ENCODE measurements at places on chromosomes 7 and 10.

DNA sequence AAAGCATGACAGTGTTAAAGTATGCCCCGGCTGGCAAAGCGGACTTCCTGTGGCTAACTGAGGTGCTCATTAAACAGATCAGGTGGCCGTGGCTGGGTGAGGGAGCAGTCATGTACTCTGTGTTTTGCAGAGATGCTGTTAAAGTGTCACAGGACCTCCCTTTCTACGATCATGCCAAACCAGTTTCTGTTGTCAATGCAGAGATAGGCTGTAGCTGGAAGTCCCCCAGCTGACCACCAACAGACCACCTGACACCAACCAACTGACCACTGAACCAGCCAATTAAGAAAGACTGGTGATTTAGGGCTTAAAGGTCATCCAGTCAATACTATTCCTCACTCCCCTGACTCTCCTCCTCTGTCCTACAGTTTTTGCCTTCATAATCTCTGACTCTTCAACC, 431.1 kb upstream of the LRGUK start:
- no peak for DNase-seq

- DNase-seq = no peak
Measured at GRCh38 chr7:150739033-150739432, 1.8 kb downstream of the GIMAP5 start.

GRCh38 chr7:123433665-123434064, 100.7 kb downstream of the IQUB start:
- no peak for DNase-seq

- no peak for DNase-seq
Measured at GRCh38 chr7:78169992-78170391, 371.4 kb downstream of the PHTF2 start.

GRCh38 chr10:13528875-13529713, at the start of gene BEND7:
Gene BEND7 (minus strand): TSS chr10:13529014. CDS start chr10:13528533, 481 bp downstream.
- no peak for DNase-seq

- DNase-seq = no peak
Measured at GRCh38 chr10:100728928-100729861, 16.2 kb upstream of the PAX2 start.

DNA sequence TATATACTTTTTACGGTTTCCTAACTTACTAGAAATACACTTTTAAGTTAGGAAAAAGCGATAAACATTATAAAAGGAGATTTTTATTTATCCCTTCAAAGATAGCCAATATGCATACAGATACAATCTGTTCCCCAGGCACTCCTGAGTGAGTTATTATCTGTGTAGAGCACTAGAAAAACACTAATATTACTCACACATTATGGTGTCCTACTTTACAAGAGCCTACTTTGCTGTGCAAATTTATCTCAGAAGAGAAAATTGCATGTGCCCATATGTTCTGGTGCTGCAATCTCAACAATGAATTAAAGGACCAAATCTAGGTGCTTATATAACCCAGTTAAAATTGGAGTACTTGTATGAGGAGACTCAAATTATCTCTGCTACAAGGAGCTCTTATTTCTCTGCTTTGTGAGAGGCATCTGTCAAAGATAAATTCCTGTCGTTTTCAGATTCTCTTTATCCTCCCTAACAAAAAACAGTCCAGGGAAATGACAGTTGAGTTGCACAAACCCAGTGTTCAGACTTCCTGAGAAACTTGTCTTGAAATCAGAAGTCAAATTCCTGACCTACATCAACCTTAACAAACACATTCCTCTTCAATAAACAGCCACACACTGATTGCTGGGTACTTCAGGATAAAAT, 28.9 kb downstream of the CPA1 start:
- no peak for DNase-seq

GRCh38 chr10:3102720-3103427, 35.5 kb downstream of the PFKP start:
- no peak for DNase-seq

- DNase-seq = no peak
Measured at GRCh38 chr7:44224974-44225565, 24.3 kb downstream of the YKT6 start.

- no peak for DNase-seq
Measured at GRCh38 chr7:37945336-37945735, 24.9 kb downstream of the EPDR1 start.

DNA sequence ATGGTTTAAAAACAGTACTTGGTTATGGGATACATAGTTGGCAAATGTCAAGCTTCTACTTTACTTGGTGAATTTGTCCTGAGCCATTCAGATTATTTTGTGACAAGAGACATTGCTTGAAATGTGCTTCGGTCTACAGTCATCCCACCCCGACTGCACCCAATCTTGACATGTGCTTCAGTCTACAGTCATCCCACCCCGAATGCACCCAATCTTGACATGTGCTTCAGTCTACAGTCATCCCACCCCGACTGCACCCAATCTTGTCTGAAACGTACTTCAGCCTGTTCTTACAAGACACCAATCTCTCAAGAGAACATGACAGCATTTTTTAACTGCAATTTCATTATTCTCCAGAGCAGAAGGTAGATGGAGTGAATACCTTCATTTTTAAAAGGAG, 47.8 kb downstream of the PRKCQ start:
- no peak for DNase-seq

GRCh38 chr7:143284591-143285469, at the start of gene TMEM139:
Gene TMEM139 (plus strand): TSS chr7:143284958. CDS start chr7:143285958, 1,000 bp downstream.
- DNase-seq = no peak

DNA sequence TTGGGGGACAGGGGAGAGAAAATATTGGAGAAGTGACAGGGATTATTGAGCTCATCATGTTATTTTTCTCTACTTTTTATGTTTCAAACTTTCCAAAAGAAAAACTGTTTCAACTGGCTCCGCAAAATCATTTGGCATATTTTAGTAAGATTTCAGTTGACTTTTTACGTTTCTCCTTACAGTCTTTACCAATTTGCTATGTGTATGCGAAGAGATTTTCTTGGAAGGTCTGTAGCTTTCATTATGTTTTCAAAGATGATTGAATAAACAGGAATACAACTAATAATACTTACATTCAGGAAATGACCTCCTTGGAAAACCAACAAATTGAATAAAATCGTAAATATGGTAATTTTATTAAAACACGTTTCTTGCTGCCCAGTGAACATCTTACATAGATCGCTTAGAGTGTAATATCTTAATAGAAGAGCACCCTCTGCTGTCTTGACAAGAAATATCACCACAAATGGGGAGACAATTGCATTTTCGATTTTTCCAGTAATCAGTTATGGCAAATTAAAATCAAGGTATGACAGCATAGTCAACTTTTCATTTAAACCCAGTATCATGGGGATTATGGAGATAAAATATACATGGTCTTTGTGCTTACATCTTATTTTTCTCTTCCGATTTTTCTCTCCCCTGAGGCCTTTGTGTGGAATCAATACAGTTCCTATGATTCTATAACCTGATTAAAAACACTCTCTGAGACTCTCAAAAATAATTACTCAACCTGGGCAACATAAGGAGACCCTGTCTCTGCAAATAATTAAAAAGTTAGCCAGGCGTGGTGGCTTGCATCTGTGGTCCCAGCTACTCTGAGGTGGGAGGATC, 43.1 kb downstream of the MBL2 start:
- DNase-seq = no peak

- DNase-seq = peak; percentile 67
Measured at GRCh38 chr7:143299840-143300239, 11.7 kb downstream of the CASP2 start.

- DNase-seq = no peak
Measured at GRCh38 chr7:158446281-158446680, 141.3 kb downstream of the PTPRN2 start.

DNA sequence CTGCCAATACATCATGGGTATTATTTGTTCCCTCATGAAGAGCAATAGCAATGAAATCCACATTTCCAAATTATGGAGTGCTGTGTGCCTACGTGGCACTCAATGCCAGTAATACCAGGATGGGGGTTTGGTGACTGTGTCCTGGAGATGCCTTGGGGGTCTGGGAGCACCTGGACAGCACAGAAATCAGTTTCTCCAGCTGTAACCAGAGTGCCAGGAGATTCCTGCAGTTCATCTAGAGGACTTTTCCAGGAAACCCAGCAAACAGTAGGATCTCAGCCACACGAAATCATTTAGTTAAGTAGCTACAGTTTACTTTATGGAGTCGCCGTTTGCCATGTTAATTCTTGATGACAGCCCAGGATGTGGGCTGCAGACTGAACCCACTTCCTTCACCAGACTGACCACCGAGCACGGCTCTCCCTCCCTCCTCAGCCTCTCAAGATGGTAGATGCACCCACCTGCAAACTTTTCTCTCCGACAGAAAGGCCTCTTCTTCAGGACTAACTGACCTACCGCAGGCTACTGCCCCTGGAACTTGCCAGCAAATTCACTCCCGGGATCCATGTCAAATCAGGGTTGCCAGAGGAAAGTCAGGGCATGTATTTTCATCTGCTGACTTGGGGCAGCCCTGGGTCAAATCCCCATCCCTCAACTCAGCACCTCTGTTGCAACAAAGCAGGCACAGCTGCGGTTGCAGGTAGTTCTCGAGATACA, 30.3 kb downstream of the MKI67 start:
- no peak for DNase-seq

DNA sequence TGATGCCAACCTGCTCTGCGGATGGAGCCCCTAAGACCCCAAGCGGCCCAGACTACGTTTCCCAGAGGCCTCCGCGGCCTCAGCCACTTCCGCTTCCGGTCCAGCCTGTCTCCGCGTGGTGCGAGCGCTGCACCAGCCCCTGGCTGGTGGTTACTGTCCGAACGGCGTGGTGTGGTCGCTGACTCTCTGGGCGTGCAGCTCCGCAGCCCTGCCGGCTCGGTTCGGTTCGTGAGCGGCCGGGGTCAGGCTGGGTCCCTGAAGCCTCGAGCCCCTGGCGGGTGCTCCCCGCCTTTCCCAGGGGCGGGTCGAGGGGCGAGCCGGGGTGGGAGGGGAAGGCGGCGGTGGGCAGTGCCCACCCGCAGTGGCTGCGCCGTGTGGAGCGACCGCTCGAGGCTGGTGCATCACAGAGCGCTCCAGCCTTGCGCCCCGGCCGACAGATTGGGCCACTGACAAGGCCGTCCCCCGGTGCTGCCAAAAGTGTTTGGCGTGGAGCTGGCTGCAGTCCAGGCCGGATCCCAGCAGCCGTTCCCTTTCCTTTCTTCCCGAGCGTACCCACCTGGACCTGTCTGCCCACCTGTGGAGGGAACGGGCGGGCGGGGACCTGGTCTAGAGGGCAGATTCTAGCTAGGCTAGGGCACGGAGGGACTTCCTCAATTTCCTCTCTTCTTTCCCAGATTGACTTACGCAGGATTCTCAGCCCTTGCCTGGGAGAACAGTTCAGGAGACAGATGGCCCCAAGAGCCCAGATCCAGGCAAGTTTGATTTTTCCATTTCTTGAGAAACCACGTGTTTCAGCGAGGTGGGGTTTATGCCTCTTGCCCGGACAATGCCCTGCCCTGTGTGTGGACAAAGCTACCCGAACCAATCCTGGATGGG, at the start of gene ZNF485:
Gene ZNF485, plus strand, starts transcription at position 116 of the 876 bp plus-strand sequence. Its CDS starts 613 bp downstream, at position 729.
- DNase-seq = peak; percentile 58

DNA sequence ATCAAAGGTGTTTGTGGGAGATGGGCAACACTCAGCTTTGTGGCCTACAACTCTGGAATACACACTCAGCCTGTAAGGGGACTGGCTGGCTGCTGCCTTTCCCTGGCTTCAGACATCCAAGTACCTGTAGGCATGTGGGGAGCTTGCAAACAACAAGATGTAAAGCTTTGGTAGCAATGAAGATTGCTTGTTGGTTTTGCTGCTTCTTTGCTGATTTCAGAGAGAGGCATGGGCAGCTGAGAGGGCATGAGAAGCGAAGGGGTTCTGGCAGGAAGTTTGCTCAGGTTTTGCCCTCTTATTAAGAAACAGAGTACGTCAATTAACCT, 434.8 kb downstream of the LRMDA start:
- no peak for DNase-seq

GRCh38 chr7:81534996-81535395, 234.9 kb downstream of the HGF start:
- DNase-seq = no peak

GRCh38 chr7:85454904-85455303, 268.0 kb upstream of the SEMA3D start:
- DNase-seq = no peak

GRCh38 chr10:69897999-69898398, 96.3 kb downstream of the COL13A1 start:
- no peak for DNase-seq

- no peak for DNase-seq
Measured at GRCh38 chr7:80187279-80187678, 52.6 kb downstream of the GNAI1 start.

- DNase-seq = no peak
Measured at GRCh38 chr10:129385600-129385999, 81.4 kb upstream of the MGMT start.

GRCh38 chr10:88130912-88131311, 267.5 kb downstream of the PTEN start:
- no peak for DNase-seq

DNA sequence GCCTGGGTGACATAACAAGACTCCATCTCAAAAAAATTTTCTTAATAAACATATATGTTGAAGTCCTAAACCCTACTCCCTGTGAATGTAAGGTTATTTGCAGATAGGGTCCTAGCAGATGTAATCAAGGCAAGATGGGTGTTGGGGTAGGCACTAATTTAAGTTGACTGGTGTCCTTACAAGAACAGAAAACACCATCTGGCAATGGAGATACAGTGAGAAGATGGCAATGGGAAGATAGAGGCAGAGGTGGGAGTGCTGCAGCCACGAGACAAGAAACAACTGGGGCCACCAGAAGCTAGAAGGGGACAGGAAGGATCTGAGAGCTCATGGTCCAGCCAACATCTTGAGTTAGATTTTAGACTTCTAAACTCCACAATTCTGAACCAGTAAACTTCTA, 606.4 kb downstream of the CNTNAP2 start:
- DNase-seq = no peak

GRCh38 chr7:81869670-81870069, 99.8 kb upstream of the HGF start:
- no peak for DNase-seq

DNA sequence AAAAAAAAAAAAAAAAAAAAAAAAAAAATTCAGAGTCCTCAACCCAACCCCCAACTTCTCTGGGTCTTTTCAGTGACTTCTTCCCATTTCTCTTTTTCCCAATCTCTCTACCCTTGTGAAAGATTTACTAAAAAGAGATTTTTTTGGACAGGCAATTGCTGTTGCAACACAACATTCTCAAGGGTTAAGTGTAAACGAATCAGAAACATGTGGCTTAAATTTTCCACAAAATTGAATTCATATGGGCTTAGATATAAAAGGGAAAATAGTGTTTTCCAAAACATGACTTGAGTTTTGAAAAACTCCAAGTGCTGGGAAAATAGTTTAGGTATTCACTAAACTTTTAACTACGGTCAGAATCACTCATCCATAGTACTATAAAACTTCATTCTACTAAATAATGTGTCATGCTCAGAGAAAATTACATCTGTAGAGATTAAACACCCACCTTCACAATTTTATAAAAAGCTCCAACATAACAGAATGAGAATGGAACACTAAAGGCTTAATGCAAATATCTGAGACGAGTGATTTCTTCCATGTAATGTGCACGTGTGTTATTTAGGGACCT, 643.1 kb downstream of the PARD3 start:
- no peak for DNase-seq

- DNase-seq = no peak
Measured at GRCh38 chr7:120185940-120186682, 86.9 kb upstream of the KCND2 start.

- DNase-seq = no peak
Measured at GRCh38 chr10:107031931-107032699, 132.4 kb downstream of the SORCS1 start.

- DNase-seq = no peak
Measured at GRCh38 chr7:43790834-43791233, 32.4 kb downstream of the BLVRA start.

GRCh38 chr10:69057261-69057950, 30.5 kb upstream of the SRGN start:
- no peak for DNase-seq
